ENCODE measurements at places on chromosomes 5 and 9.

- no peak for DNase-seq
Observed at GRCh38 chr5:123813264-123813663, 301.3 kb downstream of the CSNK1G3 start.

DNA sequence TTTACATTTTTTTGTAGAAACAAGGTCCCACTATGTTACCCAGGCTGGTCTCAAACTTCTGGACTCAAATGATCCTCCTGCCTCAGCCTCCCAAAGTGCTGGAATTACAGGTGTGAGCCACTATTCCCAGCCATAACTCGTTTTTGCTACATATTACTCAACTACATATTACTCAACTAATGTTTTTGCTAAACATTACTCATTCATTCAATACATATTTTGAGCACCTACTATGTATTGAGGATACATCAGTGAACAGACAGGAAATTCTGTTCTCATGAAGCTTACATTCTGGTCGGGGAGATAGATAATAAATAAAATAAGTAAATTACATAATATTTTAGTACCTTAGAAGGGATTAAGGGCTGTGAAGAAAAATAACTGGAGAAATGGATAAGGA lies 34.9 kb upstream of the STOM start:
- no peak for DNase-seq

- no peak for DNase-seq
Observed at GRCh38 chr5:141951332-141951781, 6.6 kb downstream of the PCDH12 start.

DNA sequence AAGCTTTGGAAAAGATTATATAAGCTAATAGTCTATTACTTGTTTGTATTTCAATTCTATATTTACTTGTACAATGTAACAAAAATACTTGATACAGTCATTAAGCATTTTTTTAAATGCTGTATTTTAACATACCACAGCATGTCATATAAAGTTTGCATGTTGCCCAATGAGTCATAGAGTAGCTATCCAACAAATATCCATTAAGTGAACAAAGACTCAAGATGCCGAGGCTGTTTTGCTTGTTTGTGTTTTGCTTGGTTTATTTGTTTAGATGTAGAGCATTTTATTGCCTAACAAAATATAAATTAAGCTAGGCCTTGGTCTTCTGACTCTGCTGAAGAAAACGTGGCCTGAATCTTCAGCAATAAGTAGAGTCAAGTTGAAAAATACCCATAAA lies 1584.3 kb upstream of the NUDT12 start:
- DNase-seq = no peak

DNA sequence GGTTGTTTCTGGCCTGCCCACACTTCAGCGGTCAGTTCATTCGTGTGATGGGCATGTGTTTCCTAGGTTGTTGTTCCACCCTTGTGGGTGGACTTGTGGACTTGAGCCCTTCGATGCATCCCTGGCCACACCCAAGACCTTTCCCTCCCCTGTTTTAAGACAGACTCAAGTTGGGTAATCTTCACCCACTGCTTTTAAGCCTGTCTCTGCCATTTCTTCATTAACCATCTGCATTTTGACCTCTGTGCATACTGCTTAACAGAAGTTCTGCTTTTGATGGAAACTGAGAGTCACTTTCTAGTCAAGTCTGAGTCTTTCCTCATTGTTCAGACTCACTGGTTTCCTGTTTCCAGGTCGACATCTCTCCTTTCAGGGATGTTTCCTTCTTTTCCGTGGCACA lies 233.7 kb downstream of the ARHGEF28 start:
- no peak for DNase-seq

- no peak for DNase-seq
Observed at GRCh38 chr5:117675646-117676045, 1101.0 kb upstream of the SEMA6A start.

DNA sequence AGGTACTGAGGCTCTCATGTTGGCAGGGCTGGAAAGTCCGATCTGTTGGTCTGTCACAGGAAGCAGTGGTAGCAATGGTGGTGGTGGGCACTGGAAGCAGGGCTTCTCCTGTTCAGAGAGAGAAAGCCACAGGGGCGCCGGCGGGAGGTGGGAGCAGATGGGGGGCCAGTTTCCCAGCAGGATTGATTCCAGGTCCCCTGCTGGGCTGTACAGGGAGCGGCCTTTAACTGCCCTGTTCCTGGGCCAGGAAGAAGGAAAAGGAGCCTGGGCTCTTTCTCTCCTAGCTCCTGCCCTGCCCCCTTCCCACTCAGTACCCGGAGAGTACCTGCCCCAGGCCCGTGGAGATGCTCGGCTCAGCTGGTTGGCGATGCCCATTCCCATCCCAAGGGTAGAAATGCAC lies 2.6 kb upstream of the DAB2IP start:
- DNase-seq = no peak

- no peak for DNase-seq
Observed at GRCh38 chr9:134661299-134661698, 19.7 kb downstream of the COL5A1 start.

DNA sequence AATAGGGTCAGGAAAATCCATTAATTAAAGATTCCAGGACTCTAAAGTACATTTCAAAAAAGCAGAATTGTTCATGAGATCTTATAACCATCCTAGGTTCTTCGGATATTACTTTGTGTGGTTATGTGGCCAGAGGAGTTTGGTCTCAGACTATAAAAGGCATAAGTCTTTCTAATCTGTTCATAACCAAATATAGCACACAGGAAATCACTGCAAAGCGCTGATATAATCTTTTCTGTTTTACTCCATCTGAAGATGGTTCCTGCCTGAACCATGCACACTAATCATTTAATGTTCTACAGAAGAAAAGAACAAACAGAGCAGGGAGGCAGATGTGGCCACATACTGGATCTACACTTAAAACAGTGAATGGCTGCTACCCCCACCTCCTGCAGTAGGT lies 182.8 kb downstream of the SEMA5A start:
- DNase-seq = no peak

- no peak for DNase-seq
Observed at GRCh38 chr9:114390952-114391351, 3.2 kb upstream of the AKNA start.

DNA sequence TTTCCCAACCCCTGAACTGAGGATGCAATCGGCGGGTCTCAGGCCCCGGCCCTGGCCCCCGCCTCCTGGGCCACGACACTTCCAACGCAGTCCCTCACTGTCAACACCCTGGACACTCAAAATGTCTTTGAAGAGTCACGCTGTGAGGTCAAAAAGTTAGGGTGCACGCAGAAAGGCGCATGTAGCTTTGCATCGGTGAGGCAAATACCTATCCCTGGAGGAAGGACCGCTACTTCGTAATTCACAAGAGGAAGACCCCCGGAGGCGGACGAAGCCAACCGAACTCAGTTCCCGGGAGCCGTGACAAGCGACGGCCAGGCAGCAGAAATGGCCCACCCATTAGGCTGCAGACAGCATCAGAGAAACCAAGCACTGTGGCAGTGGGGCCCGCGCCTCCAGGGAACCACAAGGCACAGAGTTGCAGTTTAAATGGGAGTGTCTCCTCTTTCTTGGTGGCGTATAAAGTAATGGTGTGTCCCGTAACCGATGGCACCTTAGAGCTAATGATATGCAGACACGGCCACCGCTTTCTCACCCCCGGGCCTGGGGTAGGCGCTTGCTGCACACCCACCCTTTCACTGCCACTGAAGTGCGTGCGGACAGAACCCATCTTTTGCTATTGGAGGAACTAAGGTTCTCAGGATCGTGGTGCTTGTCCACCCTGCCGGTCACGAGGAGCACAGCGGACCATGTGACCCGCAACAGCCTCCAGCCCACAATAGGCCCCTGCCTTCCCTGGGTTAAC lies 9.0 kb downstream of the ADAMTS2 start:
- no peak for DNase-seq

GRCh38 chr5:134245101-134245604 lies 19.3 kb upstream of the PPP2CA start:
- no peak for DNase-seq

DNA sequence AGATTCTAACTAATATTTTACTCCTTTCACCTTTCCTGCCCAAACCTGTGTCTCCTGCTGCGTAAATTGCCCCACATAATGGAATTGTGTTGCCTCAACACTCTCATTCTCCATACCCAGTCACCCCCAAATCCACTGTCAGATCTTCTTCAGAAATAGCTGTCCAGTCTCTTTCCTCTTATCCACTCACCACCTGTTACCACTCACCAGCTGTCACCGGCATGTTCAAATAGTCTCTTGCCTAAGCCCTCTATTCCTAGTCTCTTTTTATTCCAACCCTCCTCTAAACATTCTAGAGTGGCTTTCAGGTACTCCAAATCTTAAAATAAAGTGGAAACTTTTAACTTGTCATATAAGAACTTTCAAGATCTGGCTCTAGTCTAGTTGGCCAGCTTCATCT lies 262.0 kb upstream of the FBXL7 start:
- no peak for DNase-seq

DNA sequence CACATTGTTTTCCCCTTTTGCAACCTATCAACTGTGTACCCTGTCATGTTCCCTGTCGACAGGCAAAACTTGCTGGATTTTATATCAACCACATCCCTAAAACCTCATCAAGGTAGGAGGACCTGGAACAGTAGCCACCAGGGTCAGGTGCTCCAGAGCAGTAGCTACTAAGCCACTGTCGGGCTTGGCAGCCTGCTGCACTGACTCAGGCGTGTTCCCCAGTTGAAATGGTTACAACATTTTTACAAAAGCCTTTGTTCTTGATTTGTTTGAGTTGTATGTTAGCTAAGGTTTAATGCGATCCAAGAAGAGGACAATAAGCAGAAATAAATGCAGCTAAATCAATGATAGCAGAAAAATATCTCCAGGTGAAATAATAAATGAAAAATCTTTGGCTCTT lies 407.4 kb upstream of the TLE4 start:
- DNase-seq = no peak

DNA sequence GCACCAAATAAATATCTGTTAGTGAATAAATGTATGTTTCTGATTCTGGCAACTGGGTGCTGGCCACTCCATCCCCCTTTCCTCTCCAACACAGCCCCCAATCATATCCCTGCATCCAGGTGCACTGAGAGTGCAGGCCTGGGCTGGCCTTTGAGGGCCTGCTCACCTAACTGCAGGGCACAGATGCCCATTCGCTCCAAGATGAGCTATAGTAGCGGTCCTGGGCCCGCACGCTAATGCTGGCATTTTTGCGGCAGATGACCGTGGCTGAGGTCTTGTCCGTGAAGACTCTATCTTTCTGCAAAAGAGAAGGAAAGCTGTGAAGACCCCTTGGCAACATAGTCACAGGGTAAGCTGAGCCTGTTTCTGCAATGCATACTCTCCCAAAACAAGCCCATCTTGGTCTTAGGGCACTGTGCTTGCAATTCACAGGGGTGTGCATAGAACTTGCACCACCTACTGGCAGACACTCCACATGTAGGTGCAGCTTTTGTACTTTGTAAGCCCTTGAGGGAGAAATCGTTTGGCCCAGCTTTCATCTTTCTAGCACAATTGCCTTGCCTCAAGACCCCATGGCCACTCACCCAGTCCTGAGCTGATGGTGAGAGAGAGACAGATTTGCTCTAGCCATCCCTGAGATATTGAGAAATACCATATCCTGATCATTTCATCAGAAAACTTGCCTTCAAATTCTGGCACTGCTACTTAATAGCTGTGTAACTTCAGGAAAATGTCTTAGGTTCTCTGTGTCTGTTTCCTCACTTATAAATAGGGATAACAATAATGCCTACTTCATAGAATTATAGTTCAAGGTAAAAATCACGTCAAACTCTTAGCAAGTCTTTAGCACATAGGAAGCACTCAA lies 13.5 kb downstream of the IL12B start:
- DNase-seq = no peak

DNA sequence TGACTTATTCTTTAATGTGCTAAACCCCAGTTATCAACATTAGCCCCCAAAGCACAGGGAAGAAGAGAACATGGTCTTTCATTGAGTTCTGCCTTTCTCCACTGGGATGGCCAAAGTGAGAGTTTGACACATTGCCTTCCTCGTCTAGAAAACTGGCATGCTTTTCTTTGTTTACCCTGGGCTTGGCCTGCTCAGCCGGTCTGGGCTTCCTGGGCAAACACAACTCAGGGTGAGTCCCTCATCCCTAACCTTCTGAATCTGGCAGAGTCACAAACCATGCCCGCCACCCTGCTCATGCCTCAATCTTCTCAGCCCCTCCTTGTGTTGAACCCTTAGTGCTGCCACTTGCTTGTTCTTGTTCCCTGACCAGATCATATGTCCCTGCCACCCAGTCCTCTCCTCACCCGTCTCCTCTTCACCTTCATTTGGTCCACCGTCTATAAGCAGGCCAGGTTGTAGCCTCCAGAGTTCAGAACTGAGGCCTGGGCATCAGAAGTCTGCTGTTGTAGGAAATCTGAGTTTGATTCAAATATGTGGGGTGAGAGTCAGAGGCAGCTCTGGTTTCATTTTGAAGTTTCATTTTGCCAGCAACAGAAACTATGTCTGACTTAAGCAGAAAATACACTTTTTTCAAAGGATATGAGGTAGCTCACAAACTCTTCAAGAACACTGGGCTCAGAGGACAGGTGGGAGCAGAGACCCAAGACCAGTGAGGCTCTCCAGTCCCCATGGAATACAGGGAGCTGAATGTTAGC lies 217.6 kb downstream of the NDUFS4 start:
- no peak for DNase-seq

GRCh38 chr5:179906795-179907555 lies 722 bp downstream of the TBC1D9B start:
- DNase-seq = no peak

DNA sequence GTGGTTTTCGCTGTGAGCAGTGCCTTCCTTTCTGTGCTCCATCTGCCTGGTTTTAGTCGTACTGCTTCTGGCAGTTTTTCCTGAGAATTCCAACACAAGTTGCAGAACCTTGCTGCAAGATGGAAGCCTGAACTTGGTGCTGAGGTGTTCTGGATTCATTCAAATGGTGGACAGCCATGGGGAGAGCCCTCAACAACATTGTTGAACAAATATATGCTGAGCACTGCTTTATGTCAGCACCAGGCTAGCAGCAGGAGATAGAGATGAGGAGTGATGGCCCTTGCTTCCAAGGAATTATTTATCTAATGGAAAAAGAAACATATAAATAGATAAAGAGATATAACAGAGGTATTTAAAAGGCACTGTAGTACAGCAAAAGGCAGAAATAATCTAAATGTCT lies 7.3 kb upstream of the RPS6 start:
- DNase-seq = no peak

DNA sequence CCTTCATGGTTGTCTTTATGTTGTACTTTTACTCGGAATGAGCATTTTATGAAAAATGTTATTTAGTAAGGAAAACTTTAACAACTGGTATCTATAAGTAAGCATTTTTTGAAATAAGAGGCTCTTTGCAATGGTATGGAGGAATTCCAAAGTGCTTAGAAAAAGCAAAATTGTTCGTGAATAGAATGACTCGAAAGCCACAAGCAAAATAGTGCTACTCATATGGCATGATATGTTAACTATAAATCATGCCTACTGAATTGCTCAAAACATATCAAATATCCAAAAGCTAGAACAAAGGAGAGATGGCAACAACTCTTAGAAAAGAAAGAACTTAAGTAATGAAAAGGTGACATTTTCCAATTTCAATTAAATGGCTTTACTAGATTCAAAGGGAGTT lies 216.3 kb downstream of the KIAA0825 start:
- DNase-seq = no peak
